Epithelial cell of proximal tubule (primary cell): ENCODE measurements at places on chromosomes 6 and 20. TPM values are rescaled to one million over a fixed set of nuclear protein-coding genes. Genes with fewer than 3 reads are reported as not detected.

The RBM38 gene
- 36.8 and 42.2 TPM in 2 replicates for total RNA-seq

The CDC40 gene
- 11.3 and 14.1 TPM in 2 replicates for total RNA-seq

The GMPR gene
- 0.81 and 1.2 TPM in 2 replicates for total RNA-seq

The FGD2 gene
- not detected in 2 replicates for total RNA-seq

The PNLDC1 gene
- total RNA-seq = not detected in 2 replicates

The TXLNB gene
- total RNA-seq = not detected in 2 replicates

The RPS6KA2 gene
- total RNA-seq = 16.1 and 20.8 TPM in 2 replicates

The DPPA5 gene
- not detected in 2 replicates for total RNA-seq

The RAET1L gene
- 1.5 and 3.1 TPM in 2 replicates for total RNA-seq

The SYCP2 gene
- 0.29 and 1.2 TPM in 2 replicates for total RNA-seq

The NKX2-2 gene
- not detected in 2 replicates for total RNA-seq

The RGS17 gene
- total RNA-seq = 3.9 and 8.0 TPM in 2 replicates

The PANK2 gene
- total RNA-seq = 29.3 and 45.4 TPM in 2 replicates

The PCNA gene
- total RNA-seq = 327 and 378 TPM in 2 replicates

The SUN5 gene
- total RNA-seq = not detected in 2 replicates

The RFX6 gene
- not detected in 2 replicates for total RNA-seq

The PDYN gene
- total RNA-seq = not detected in 2 replicates

The SLC35A1 gene
- total RNA-seq = 9.5 and 10.5 TPM in 2 replicates

The PTCRA gene
- not detected in 2 replicates for total RNA-seq

The GINS1 gene
- total RNA-seq = 34.9 and 44.1 TPM in 2 replicates

The ANKRD60 gene
- not detected in 2 replicates for total RNA-seq

The CASS4 gene
- total RNA-seq = under 0.01 and 0.14 TPM in 2 replicates

The PXT1 gene
- not detected in 2 replicates for total RNA-seq

The MAP3K4 gene
- 31.9 and 85.7 TPM in 2 replicates for total RNA-seq

The TFAP2C gene
- 0.23 and 0.94 TPM in 2 replicates for total RNA-seq

The ISM1 gene
- 0.06 and 2.3 TPM in 2 replicates for total RNA-seq

The FNDC11 gene
- total RNA-seq = 1.7 TPM in 2 replicates

The LSM2 gene
- 112 and 157 TPM in 2 replicates for total RNA-seq
